IPS DF 19.7 (cell line): ENCODE measurements at places on chromosomes 2 and 18.

- no peak for DNase-seq
Measured at GRCh38 chr18:54284981-54285785, 15.9 kb downstream of the POLI start.

DNA sequence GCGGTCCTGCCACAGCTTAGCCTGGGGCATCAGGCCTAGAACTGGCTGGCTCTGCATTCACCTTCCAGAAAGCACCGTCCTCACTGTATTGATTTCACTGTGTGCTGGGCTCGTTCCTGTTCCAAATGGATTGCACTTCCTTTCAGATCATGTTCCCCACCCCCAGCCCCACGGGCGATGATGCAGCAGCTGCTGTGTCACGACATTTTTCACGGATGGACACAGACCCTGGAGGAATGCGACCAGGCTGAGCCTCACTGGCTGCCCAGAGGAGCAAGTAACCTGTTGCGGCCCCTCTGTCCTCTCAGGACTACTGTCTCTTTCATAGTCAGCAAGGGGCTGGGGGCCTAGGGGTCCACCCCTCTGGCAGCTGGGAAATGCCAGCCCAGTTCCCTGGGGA, 50.3 kb downstream of the CAPN13 start:
- no peak for DNase-seq

- no peak for DNase-seq
Measured at GRCh38 chr2:105595536-105595935, 149.2 kb upstream of the NCK2 start.

DNA sequence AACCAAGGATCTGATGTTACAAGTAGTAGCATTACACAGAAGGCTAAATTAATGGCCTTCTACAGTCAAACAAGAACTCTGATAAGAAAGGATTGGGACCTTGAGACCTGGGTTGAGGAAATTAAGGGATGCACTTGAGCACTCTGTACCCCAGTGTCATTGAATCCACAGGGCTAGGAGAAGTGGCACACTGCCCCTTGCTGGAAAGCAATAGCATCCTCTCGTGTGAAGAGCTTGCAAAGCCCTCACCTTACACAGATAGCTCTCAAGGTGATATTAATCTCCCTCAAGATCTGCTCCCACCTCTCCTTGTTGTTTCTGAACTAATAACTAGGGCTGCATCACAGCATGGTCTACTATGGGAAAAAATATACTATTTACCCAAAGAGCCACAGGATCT, 26.5 kb upstream of the CHST9 start:
- DNase-seq, result no peak

GRCh38 chr2:128219891-128220290, 98.8 kb downstream of the HS6ST1 start:
- DNase-seq, result no peak

DNA sequence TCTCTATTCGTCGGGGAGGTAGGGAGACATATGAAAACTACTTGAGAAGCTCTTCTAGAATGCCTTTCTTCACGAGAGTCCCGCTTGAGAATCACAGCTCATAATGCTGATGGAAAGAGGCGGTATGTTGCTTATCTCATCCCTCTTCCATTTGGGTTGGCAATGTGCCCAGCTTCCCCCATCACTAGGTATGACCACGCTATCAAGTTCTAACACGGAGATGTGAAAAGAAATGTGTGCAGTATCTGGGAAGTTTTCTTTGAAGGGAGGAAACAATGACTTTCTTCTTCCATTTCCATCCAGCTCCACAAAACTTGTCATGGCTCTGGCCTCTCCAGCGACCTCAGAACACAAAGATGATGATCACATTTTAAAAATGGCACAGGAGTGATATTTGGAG, 742.4 kb downstream of the DCDC2C start:
- DNase-seq, result no peak

DNA sequence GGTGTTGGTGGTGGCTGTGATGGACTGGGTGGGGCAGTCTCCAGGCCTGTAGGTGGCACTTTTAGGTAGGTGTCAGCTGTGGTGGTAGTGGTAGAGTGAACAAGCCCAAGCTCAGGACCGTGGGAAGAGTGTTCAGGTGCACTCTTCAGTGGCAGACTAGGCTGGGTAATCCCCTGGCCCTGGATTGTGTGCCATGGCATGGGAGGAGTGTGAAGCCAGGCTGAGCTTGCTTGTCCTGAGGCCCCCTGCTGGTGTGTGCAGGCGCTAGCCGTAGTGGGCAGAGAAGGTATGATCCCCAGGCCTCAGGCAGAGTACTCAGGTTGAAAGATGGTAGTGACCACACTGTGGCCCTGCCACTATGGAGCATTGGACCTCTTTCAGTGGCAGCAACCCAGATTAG, 850.3 kb downstream of the DSC3 start:
- DNase-seq, result no peak

DNA sequence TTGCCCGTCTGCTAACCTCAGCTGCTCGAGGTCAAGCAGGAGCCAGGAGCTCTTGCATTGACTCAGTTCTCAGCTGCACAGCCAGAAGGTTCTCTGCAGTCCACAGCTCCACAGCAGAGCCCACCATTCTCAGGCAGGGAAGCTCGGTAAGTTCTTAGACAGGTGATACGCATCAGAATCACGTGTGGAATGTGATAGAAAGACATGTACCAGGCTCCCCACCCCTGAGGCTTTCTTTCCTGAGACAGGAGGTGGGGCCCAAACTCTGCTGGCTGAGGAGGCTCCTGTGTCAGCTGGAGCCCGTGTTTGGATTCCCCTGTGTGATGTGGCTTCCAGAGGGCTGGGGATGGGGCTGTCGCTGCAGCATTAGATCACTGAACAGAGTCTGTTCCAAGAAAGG, 28.0 kb downstream of the DIPK1C start:
- DNase-seq, result no peak

DNA sequence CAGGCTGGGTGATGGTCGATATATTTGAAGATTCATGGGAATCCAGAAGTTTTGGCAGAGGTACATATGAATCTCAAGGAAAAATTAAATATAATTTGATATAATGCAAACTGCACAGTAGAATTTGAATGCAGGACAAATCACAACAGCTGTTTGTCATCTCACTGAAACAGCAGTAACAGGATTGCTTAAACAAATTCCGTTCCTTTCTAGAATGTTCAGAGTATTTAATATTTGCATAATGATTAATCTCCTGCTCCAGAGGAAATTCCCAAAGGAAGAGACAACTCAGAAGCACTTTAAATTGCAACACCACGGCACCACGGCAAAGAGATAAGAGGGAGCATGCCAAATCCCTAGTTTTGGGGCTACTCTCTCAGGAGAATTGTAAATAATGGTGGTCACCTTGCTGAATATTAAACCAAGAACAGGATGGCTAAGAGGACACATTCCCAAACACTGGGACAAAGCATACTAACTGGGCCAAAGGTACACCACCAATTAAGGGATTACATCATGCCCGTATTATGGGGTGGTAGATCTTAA, 67.8 kb upstream of the MAP4K3 start:
- no peak for DNase-seq

DNA sequence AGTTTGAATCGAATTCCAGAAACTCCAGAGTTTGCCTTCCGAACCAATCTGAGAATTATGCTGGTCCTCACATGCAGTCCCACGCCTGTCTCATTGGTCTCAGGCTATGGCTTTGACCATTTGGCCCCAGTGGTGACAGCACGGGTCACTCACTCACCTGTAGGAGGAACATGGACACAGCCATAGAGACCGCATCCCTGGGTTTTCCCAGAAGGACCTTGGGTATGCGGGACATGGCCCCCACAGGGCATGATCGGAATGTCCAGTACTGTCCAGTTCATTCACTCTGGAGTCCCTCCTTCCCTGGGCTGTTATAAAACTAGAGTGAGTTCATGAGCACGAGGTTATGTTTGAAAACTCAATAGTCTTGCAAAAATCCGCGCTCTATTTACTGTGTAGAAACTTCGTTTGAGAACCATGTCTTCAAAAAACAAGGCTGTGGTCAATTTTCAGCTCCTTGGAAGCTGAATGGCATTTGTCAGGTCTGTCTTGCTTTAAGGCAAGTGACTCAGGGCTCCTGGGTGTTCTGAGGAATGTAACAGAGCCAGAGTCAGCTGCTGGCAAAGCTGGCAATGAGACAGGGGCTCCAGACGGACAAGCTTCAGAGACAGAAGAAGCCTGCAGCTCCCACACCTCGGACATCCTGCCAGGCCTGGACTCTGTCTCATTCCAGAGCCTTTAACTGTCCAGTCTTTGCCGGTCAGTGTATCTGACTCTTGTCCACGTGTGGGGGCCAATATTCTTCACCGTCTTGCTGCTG, 86.7 kb upstream of the TMEM18 start:
- no peak for DNase-seq

- DNase-seq, result no peak
Measured at GRCh38 chr2:26317377-26318105, 28.4 kb upstream of the SELENOI start.
